ENCODE measurements at places on chromosomes 2 and 18. TPM values are rescaled to one million over a fixed set of nuclear protein-coding genes. Genes with fewer than 3 reads are reported as not detected.

GRCh38 chr18:65352186-65352585 lies 398.6 kb upstream of the CDH7 start:
- H3K27me3 ChIP-seq, result no peaks in the 10 kb centered on the region
- no peak for DNase-seq
- no peak overlapping the region for H3K27ac ChIP-seq

DNA sequence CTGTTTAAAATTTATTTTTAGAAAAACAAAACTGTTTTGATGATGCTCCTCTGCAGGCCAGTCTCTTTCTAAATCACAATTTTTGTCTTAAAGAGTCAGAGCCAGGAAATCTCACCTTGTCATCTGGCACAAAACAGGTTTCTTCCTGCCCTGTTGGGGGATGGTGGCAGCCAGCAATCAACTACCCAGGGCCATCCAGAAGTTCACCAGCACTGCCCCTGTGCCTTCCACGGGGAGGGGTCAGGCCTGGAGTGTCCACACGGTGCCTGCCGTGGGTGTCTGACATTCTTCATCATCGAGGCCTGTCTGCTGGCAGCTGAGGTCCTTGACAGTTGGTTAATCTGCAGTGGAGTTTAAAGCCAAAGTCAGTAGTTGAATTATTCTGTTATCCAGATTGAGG lies 40.0 kb upstream of the BMP10 start:
- no peak for DNase-seq
- no peak overlapping the region for H3K27ac ChIP-seq
- H3K4me3 ChIP-seq, result no peak overlapping the region
- no peaks in the 10 kb centered on the region for H3K4me1 ChIP-seq
- no peaks in the 10 kb centered on the region for H3K27me3 ChIP-seq
- no peaks in the 10 kb centered on the region for H3K36me3 ChIP-seq

- no peak for DNase-seq
- no peaks in the 10 kb centered on the region for H3K36me3 ChIP-seq
- peaks cover 39% of the 10 kb centered on the region for H3K4me1 ChIP-seq
- no peaks in the 10 kb centered on the region for H3K27me3 ChIP-seq
Observed at GRCh38 chr2:10371441-10372196, 68.9 kb downstream of the HPCAL1 start.

DNA sequence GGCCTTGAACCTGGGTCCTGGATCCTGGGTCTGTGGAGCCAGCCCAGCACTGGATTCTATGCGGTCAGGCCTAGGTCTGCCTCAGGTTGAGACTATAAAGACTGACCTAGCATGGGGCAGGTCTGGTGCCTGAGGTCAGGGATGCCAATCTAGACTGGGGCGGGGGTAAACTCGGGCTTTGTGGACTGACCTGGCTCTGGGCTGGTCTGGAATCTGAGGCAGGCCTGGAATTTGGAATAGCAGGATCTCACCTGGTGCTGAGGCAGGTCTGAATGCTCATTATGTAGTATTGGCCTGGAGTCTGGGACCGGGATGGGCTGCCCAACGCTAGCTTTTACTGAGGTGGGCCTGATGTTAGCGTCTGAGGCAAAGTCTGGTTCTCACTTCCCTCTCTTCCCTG lies 256.0 kb downstream of the KIAA1328 start:
- DNase-seq, result no peak
- no peaks in the 10 kb centered on the region for H3K27me3 ChIP-seq
- no peak overlapping the region for H3K4me3 ChIP-seq
- no peaks in the 10 kb centered on the region for H3K4me1 ChIP-seq

- no peak overlapping the region for H3K4me3 ChIP-seq
- no peaks in the 10 kb centered on the region for H3K4me1 ChIP-seq
- no peak overlapping the region for H3K27ac ChIP-seq
Observed at GRCh38 chr2:161754379-161754778, 130.2 kb downstream of the SLC4A10 start.

- H3K4me3 ChIP-seq, result no peak overlapping the region
- H3K27me3 ChIP-seq, result no peaks in the 10 kb centered on the region
- H3K36me3 ChIP-seq, result peaks cover 10% of the 10 kb centered on the region
- DNase-seq, result no peak
Observed at GRCh38 chr18:74517236-74517630, 17.1 kb upstream of the CNDP1 start.

DNA sequence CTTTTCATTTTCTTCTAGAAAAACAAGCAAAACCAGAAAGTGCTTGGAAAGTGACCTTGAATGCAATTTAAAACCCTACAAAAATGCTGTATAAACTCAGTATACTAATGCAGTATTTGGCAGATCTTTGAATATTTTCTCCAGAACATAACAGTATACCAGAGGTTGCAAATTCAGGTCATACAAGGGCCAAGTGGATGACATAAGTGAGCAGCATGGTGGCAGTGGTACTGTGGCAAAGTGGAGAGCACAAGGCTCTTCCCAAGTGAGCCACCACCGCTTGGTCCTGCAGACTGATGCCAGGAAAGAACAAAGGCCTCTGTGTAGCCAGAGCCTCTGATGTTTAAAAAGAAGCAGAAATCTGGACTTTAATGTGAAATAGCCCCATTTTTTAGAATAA lies 33.1 kb downstream of the METTL4 start:
- H3K4me1 ChIP-seq, result no peaks in the 10 kb centered on the region
- H3K4me3 ChIP-seq, result no peak overlapping the region
- no peaks in the 10 kb centered on the region for H3K27me3 ChIP-seq
- DNase-seq, result no peak
- no peak overlapping the region for H3K27ac ChIP-seq

ITM2C gene
- total RNA-seq, result 26.9 TPM

ERMN gene
- 1.3 TPM for total RNA-seq

TIMM21 gene
- total RNA-seq, result 35.0 TPM
